Panc1 (cell line): ENCODE measurements at places on chromosomes 12 and 14.

- no peaks in the 10 kb centered on the region for H3K4me1 ChIP-seq
- no peak overlapping the region for H3K4me3 ChIP-seq
- H3K27me3 ChIP-seq = no peaks in the 10 kb centered on the region
- no peaks in the 10 kb centered on the region for H3K36me3 ChIP-seq
- H3K27ac ChIP-seq = no peak overlapping the region
Measured at GRCh38 chr14:87935886-87936285, 57.1 kb downstream of the GALC start.

- no peaks in the 10 kb centered on the region for H3K4me1 ChIP-seq
- no peaks in the 10 kb centered on the region for H3K27me3 ChIP-seq
- no peak for DNase-seq
Measured at GRCh38 chr14:85625925-85626585, 96.1 kb downstream of the FLRT2 start.

- DNase-seq = no peak
- H3K36me3 ChIP-seq = no peaks in the 10 kb centered on the region
- no peak overlapping the region for H3K27ac ChIP-seq
- H3K4me3 ChIP-seq = no peak overlapping the region
- H3K27me3 ChIP-seq = no peaks in the 10 kb centered on the region
- H3K4me1 ChIP-seq = no peaks in the 10 kb centered on the region
Measured at GRCh38 chr14:77848031-77848430, 48.1 kb downstream of the ADCK1 start.

DNA sequence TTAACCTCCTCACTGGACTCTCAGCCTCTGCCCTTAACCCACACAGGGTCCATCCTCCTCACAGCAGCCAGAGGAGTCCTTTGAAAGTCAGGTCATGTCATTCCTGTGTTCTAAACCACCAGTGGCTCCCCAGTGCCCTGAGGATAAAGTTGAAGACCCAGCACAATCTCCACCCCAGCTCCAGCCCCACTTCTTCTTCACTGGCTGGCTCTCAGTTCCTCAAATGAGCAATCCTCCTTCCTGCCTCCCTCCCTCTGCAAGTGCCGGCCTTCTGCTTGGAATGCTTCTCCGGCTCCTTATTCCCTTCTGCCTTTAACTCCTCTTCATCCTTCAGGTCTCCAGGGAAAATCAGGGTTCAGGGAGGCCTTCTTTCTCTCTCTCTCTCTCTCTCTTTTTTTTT lies 32.0 kb upstream of the SPPL3 start:
- no peaks in the 10 kb centered on the region for H3K36me3 ChIP-seq
- H3K27ac ChIP-seq = no peak overlapping the region
- H3K27me3 ChIP-seq = no peaks in the 10 kb centered on the region
- no peak for DNase-seq

DNA sequence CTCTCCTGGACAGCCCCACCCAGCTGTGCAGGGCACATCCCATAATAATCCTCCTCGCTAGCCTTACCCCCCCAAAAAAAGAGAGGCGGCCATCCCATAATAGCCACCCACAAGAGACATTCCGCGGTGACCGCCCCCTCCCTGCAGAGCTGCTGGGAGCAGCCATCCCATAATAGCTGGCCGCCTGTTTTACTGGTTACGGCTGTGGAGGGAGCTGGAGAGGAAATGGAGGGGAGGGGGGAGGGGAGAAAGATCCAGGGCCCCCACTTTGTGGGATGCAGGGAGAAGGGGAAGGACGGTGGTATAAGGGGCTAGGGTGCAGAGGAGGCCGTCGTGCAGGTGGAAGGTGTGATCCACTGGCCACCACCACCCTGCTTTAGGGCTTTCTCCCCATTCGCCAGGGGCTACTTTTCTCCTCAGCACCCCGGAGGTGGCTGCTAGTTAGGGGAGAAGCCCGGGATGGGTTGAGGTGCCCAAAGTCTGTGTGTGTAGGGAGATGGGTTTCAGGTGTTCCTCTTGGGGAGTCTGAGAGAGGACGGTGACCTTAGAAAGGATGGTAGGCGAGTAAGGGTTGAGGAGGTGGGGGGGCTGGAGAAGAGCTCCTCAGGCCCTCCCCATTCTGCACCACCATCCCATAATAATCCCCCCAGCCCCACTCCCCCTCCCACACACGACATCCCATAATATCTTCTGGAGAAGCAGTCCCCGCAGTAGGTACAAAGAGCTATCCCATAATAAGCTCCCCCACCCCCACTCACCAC lies 6.0 kb upstream of the CHD4 start:
- no peak for DNase-seq
- no peak overlapping the region for H3K27ac ChIP-seq
- H3K4me1 ChIP-seq = peaks cover 4% of the 10 kb centered on the region
- H3K27me3 ChIP-seq = no peaks in the 10 kb centered on the region

- H3K27me3 ChIP-seq = no peaks in the 10 kb centered on the region
- no peak overlapping the region for H3K27ac ChIP-seq
- no peaks in the 10 kb centered on the region for H3K4me1 ChIP-seq
- H3K36me3 ChIP-seq = no peaks in the 10 kb centered on the region
- DNase-seq = no peak
Measured at GRCh38 chr12:14621826-14622225, 54.1 kb upstream of the PLBD1 start.

DNA sequence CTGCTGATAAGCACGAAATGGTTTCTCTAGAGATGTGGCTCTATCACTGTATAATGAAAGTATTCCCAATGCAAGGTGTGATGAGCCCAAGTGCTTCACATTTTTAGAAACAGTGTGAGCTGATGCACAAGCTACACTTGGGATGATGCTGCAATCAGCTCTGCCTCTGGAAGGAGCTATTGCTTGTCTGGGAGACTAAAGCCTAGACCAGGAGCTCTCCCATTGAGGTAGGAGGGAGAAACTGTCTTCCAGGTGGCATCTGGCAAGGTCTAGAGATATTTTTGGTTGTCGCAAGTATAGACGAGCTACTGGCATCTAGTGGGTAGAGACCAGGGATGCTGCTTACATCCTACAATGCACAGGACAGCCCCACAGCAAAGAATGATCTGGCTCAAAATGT lies 42.0 kb downstream of the HECTD4 start:
- no peaks in the 10 kb centered on the region for H3K36me3 ChIP-seq
- H3K27me3 ChIP-seq = no peaks in the 10 kb centered on the region
- no peak overlapping the region for H3K4me3 ChIP-seq
- peaks cover 27% of the 10 kb centered on the region for H3K4me1 ChIP-seq
- H3K27ac ChIP-seq = no peak overlapping the region
- no peak for DNase-seq

- H3K27me3 ChIP-seq = no peaks in the 10 kb centered on the region
- no peaks in the 10 kb centered on the region for H3K36me3 ChIP-seq
- peak; percentile 20 for DNase-seq
- no peaks in the 10 kb centered on the region for H3K4me1 ChIP-seq
Measured at GRCh38 chr12:12081836-12082497, 11.2 kb downstream of the BCL2L14 start.

- no peaks in the 10 kb centered on the region for H3K27me3 ChIP-seq
- no peaks in the 10 kb centered on the region for H3K36me3 ChIP-seq
- no peak for DNase-seq
- no peak overlapping the region for H3K27ac ChIP-seq
- H3K4me1 ChIP-seq = no peaks in the 10 kb centered on the region
Measured at GRCh38 chr14:66974397-66975025, 214.7 kb upstream of the GARIN2 start.
